ENCODE measurements at places on chromosomes 4 and X.
A peak's percentile ranks its signal among the peaks of the same experiment; 100 is the strongest.

- no peak for DNase-seq
These were observed 107.7 kb downstream of the PPP3CA start for GRCh38 chr4:101239665-101240064.

GRCh38 chrX:37685381-37686359 is at the start of gene XK:
Gene XK, plus strand, starts transcription at chrX:37685791. Its CDS starts 171 bp downstream, at chrX:37685962.
- peak; percentile 1 for DNase-seq

DNA sequence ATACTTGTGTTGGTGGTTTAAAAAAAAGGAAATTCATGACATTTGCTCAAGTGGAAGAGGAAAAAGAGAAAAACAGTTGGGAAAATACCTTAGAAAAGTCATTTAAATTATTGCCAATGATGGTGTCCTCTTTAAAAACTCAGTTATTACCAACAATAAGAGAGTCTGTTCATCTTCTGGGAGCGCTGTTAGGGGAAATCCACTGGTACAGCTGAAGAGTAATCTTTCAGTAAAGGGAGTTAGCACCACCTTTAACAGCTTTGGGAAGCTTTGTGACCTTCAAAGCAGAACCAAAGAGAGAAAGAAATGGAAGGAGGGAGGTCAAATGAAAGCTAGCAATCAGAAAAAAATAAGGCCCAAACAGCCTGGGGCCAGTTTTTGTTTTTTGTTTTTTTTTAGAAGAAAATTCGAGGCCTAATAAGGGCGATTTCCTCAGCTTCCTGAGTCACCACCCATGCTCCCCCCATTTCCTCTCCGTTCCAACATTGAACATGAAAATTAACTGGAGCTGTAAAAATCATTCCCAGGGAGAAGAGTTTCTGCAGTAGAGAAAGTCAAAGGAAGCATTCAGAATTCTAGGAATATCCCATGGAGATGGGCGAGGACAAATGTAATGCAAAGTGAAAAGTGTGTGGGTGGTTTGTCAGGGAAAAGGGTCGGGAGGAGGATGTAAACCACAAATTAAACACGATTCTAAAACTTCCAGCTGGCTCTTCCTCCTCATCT is 115.1 kb downstream of the SH3KBP1 start:
- DNase-seq, result no peak

GRCh38 chr4:179285696-179286095 is 1843.5 kb upstream of the AGA start:
- no peak for DNase-seq

GRCh38 chr4:76192236-76192635 is 21.4 kb downstream of the SCARB2 start:
- no peak for DNase-seq

DNA sequence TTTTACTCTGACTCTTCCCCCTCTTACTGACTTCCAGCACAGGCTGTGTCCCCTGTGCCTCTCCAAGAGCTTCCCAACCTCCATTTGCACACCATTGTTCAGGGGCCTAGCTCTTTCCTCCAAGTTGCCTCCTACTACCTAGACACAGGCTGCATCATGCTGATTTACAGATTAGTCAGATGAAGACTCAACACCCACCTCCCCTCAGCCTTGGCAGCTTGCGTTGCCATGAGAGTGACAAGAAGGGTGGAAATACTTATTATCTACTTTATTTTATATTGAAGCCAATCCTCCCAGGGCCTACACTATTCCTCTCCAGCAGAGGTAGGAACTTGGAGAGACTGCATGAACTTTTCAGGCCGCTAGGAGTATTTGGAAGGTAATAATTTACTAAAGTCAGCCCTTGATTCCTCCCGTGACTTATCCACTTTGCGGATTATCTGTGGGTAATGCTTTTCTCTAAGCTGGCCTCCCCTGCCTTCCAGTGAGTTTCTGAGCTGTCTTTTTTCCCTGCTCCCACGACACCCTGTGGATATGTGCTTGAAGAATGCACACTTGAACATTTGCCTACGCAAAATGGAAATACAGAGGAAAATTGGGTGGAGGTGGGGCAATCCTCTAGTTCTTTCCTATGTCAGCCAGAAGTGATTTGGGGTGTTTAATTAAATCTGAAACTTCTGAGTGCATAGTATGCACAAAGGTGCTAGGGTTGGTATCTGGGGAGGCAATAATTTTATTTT is 74.1 kb upstream of the TMEM164 start:
- DNase-seq, result no peak

DNA sequence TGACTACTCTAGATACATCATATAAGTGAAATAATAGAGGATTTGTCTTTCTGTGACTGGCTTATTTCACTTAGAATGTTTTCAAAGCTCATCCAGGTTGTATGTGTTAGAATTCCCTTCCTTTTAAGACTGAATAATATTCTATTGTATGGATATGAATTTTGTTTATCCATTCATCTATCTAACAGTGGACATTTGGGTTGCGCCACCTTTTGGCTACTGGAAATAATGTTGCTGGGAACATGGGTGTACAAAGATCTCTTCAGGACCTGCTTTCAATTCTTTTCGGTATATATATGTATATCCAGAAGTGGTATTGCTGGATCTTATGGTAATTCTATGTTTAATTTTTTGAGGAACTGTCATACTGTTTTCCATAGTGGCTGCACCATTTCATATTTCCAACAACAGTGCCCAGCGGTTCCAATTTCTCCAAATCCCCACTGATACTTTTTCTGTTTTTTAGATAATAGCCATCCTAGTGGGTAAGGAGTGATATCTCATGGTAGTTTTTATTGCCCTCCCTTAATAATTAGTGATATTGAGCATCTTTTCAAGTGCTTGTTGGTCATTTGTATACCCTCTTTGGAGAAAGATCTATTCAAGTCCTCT is 3.4 kb upstream of the SCD5 start:
- no peak for DNase-seq

DNA sequence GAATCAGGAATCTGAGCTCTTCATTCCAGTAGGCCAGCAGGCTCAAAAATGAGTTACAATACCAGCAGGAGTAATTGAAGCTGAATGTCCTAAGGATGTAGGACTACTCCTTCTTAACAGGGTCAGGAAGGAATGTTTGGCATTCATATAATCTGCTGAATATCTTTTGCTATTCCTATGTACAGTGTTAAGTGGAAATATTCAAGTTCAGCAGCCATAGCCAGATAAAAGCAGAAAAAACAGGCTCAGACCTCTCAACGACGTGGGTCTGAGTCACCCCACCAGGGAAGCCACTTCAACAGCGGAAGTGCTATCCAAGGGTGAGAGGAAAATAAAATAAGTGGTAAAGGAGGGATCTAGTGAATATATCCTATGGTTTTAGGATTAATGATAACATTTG is 577.0 kb downstream of the SPOCK3 start:
- no peak for DNase-seq

GRCh38 chrX:136856551-136856950 is 24.0 kb downstream of the RBMX start:
- DNase-seq, result no peak

- no peak for DNase-seq
These were observed 7.2 kb upstream of the PRDM8 start for GRCh38 chr4:80189956-80190677.

DNA sequence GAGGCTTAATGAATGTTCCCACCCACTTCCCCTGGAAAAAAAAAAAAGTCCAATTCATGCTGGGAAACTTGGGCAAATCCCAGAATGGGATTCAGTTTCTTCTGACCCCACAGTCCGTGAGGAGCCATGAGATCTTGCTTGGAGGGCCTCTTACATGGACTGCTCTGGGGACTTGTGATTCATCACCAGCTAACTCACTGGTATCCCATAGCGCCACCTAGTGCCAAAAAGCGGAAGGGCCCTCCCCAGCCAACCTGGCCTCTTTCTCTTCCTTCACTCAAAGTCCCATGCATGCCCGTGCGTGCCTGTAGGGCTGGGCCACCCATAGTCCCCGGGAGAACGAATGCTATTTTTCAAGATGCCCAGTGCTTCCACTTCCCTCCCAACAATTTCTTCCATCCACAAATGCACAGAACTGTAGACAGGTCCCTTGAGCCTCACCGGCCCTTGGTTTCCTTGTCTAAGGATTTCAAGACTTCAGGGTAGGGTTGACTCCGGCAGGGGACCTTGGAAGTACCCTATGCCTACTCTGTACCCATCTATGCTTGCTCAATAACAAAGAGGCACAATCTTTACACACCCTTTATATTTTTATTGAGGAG is 5.1 kb downstream of the RTL5 start:
- peak; percentile 79 for DNase-seq

DNA sequence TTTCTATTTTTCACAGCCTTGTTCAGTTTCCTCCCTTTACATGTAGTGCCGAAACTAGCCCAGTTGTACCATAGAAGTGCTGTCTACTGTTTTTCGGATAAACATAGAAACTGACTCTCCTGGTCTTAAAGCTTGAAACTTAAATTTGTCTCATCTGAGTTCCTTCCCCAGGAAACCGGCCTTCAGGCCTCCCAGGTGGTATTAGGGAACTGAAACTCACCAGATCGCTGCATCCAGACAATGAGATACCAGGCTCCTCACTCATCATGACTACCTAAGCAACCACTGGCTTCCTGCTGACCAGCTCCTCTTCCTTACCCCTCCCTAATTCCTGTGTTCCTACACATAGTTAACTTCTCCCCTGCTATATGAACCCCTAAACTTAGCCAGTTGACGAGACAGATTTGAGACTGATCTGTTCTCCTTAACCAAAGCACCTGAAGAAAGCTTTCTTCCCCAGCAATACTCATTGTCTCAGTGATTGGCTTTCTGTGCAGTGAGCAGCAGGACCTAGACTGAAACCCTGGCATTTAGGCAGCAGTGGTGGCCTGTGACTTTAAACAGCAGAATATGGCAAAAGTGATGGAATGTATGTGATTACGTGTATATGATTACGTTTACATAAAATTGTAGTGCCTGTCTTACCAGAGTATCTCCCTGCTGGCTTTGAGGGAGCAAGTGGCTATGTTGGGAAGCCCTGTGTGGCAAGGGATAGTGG is 959.1 kb upstream of the LCORL start:
- no peak for DNase-seq

DNA sequence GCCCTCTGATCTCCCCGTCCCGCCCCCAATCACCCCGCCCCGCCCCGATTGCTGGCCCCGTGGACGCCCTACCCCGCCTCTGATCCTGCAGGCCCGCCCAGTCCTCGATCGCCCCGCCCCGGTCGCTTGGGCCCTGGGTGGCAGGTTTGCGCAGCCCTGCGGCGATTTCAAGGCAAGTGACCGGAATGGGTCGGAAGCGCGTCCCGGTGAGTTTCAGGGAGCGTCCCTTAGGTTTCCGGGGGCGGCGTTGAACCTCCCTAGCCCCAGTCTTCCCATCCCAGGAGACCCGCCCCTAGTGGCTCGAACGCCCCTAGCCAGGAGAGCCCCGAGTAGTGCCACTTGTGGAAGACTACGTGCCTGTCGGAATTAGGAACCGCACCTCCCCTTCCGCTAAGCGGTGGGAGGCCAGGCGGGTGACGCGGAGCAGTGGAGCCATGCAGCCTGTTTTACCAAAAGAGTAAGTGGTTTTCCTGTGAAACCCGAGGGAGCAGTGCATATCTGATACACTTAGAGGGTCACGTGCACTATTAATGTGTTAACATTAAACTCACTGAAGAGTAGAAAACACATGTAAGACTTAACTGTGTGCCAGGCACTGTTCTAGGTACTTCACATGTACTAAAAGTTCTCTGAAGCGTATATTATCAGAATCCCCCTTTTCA is 354 bp upstream of the TEC start:
- peak; percentile 77 for DNase-seq

DNA sequence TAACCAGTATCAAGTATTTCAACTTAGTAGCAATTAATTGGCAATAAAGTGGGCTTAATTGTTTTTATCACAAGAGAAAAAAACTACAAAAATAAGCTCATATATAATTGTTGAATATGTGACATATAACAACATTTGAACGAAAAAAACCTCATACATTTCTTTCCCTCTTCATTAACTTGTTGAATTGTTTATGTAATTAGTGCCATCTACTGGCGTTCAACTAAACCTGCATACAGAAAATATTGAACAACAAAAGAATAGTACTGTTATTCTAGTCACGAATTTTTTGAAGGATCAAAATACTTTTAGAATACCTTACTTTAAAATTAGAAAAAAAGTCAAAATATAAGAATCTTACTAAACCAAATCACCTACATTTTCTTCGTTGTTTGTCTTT is 586.5 kb upstream of the FTHL17 start:
- no peak for DNase-seq

DNA sequence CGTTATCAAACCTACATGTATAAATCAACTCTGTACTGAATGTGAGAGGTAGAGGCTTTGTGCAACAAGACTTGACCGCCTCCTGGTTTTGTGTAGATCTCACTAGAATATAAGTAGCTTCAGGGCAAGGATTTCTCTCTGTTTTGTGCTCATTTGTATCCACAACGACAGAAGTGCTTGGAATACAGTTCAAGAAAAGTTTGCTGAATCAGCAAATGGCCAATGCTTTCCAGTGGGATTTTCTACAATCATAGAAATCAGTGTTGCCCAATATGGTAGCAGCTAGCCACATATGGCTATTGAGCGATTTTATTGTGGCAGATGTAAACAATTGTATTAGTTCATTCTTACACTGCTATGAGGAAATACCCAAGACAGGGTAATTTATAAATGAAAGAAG is 127.4 kb downstream of the VCX3A start:
- no peak for DNase-seq

DNA sequence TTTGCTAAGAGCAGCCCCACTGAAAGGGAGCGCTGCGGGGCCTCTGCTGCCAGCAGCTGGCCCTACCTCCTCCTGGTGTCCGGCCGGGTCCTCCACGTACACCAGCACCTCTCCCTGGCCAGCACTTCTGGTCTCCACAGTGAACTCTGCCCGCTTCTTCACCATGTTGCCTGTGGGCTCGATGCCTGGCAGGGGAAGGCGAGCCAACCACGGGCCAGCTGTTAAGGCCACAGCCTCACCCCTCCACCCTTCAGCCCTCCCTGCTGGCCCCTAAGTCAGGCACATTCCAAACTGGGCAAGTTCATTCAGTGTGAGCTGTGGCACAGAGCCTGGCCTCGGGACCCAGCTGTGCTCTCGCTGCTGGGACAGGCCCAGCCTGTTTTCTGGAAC is 7.8 kb downstream of the FLNA start:
- no peak for DNase-seq

DNA sequence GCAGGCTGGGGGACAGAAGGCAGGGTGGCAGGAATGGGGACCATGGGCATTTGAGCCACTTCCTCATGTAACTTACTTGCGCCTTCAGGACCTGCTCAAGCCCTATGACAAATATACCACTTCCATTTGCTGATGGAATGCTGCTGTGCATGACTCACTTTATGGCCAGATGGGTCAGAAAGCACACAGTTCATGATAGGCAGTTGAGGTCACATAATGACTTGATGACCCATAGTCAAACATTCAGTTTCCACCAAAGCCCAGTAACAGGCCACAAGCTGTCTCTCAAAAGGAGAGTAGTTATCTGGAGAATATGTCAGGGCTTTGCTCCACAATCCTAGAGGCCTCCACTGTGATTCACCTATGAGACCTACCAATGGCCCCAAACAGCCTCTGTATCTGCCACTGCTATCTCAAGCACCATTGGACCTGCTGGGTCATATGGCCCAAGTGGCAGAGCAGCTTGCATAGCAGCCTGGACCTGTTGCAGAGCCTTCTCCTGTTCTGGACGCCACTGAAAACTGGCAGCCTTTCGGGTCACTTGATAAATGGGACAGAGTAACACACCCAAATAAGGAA is 5.3 kb upstream of the PAPSS1 start:
- no peak for DNase-seq

- no peak for DNase-seq
These were observed 143.6 kb downstream of the APBB2 start for GRCh38 chr4:41070516-41071281.

All from activated gamma-delta T cell treated with anti-CD3 and anti-CD28 coated beads, Interleukin-2, amount 50 U/mL, for 16 hours (primary cell).